ENCODE measurements at places on chromosomes 11 and 22.

DNA sequence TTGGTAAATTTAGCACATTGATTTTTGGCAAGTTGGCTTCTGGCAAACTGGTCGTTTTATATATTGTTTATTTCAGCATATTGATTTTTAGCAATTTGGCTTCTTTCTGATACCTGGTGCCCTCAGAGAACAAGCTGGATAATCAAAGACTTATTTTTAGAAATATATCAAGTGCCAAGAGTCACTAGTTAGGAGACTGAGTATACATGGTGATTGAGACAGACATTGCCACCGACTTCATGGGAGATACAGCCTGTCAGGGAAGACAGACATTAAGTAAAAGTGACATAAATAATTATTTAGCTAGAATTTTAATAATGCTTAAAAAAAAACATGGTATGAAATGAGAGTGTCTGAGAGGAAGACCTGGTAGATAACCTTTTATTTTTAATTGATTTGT lies 242.3 kb upstream of the MTNR1B start:
- DNase-seq, result no peak

GRCh38 chr11:67014343-67014742 lies 8.6 kb upstream of the SYT12 start:
- no peak for DNase-seq

GRCh38 chr11:62012451-62012831 lies 45.0 kb upstream of the FTH1 start:
- DNase-seq, result no peak

DNA sequence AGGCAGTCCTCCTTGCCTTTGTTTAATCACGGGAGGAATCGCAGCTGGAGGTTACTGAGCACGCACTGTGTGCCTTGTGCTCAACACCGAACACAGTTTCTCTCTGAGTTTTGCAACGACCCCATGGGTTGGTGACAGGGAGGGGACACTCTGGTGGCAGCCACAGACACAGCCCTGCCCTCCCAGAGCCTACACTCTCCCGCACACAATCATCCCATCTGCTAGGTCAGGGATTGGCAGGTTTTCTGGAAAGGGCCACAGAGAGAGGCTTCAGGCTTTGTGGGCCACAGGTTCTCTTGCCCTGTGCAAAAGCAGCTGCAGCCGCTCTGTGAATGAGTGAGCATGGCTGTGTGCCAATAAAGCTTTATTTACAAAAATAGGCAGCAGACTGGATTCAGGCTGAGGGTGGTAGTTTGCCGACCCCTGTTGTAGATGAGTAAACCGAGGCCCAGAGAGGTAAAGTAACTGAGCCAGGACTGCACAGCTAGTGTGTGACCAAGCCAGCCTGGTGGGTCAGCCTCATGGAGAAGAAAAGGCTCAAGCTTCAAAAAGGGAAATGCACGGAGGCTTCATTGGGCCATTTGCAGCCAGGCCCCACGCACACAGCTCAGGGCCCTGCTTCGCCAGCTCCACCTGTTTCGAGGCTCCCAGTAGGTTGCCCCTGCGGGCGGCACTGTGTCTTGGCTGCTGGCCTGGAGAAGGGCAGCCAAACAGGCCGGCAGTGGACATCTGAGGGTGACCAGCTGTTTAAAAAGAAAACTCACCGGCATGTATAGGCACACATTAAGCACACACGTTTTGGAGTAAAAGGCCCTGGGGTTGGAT lies 16.3 kb downstream of the LTO1 start:
- DNase-seq, result no peak

GRCh38 chr11:6622261-6623171 lies 3.3 kb upstream of the TPP1 start:
- no peak for DNase-seq

DNA sequence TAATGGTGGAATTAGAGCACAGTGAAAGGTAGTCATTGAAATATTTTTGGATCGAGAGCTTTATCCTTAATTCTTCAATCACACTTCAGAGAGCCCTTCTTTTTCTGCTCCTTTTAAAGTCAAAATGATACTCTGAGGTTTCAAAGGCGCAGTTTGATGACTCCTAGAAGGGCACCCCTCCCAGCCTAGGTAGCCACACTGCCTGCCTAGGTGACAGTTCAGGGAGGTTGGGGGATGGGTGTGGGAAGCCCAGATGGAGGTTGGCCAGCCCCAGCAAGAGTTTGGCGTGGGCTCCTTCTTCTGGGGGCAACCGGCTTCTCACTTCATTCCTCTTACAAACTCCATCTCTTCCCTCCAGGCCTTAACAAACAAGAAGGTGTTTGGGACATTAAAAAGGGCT lies 28.6 kb upstream of the PHF21A start:
- no peak for DNase-seq

- DNase-seq, result no peak
Measured at GRCh38 chr11:116895048-116895757, 57.8 kb upstream of the APOA1 start.

DNA sequence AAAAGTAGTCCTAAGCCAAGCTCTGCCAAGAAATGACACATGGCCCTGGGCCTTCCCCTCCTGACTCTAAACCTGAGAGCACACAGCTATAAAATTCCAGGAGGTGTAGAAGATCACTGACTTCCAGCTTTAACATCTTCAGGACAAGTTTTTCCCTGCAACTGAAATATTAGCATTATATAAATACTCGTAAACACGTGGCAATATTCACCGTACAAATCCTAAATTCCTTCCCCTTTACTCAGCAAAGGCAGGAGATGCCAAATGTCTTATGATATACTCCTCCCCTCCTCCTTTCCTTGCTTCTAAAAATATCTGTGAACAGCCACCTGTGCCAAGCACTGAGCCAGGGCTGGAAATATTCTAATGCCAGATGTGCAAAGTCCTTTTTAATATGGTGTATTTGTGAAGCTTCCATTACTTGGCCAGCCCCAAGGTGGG lies 194.0 kb downstream of the LARGE1 start:
- DNase-seq, result peak; percentile 73

DNA sequence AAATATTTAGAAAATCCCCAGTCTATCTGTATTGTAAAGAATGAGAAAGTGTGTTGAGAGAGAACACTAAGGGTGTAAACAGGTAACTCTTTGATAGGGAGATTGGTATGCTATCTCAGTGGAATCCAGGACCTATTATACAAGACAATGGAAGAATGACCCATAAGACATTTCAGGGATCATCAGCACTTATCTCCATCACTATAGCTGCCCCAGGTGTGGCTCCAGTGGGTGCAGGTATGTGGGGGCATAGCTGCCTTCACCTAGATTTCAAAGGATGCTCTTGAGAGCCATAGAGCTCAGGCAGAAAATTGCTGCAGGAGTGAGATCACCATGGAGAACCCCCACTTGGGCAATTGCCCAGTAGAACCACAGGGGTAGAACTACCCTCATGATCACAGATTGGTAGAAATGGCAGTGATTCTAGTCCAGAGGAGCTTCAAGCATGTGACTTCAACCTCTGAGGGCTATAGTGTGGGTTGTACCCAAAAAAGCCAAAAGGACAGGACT lies 252.3 kb upstream of the TBCEL start:
- no peak for DNase-seq

GRCh38 chr11:65791719-65792213 lies 4.9 kb downstream of the OVOL1 start:
- no peak for DNase-seq

DNA sequence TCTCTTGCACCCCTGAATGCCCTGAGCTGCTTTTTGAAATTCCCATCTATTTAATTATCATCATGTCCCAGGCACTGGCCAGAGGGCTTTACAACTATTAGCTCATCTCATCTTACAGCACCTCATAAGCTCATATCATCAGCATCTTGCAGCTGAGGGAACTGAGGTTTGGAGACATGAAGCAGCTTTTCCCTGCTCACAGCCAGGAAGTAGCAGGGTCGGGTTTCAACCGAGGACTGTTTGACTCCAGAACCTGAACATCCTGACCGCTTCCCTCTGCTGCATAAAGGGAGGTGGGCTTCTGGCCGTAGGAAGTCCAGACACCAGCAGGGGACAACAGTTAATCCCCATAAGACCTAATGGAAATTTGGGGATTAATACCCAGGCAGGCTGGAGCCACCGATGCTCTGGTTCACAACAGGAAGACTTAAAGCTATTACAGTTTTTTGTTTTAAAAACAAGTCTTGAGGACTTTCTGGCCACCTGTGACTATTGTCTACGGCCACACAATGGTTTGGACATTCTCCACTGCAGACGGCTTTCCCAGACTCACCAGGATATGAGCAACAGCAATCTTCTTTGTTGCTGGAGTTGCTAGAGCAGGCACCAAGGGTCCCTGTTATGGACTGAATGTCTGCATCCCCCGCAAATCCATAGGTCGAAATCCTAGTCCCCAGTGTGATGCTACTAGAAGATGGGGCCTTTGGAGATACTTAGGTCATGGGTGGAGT lies 47.4 kb downstream of the CHST1 start:
- no peak for DNase-seq

- no peak for DNase-seq
Measured at GRCh38 chr11:57772562-57772961, 11.0 kb downstream of the CTNND1 start.

GRCh38 chr11:110735455-110736170 lies 23.4 kb upstream of the ARHGAP20 start:
- no peak for DNase-seq

DNA sequence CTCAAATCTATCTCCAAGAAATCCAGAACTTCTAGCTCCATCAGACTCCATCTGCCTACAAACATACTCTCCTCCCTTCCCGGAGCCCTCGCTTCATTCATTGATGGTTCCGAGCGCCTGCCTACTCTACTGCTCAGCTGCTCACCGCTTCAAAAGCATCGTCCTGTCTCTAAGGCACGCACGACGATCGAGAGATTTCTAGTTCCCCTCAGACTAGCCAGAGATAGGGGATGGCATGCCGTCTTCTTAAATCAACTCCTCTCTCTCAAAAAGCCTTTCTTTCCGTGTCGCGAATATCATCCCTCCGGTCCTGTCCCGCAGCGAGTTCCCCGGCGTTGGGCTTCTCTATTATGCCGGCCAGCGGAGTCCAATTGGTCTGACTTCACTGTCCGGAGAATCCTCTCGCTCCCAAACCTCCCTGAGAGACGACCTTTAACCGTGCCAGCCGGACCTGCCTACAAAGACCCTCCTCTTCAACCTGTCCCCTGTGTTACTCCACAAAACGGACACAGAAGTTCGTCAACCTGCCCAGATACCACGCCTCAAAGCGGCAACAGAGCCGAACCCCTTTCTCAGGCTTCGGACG lies 592 bp downstream of the EEF1G start:
- DNase-seq, result no peak

DNA sequence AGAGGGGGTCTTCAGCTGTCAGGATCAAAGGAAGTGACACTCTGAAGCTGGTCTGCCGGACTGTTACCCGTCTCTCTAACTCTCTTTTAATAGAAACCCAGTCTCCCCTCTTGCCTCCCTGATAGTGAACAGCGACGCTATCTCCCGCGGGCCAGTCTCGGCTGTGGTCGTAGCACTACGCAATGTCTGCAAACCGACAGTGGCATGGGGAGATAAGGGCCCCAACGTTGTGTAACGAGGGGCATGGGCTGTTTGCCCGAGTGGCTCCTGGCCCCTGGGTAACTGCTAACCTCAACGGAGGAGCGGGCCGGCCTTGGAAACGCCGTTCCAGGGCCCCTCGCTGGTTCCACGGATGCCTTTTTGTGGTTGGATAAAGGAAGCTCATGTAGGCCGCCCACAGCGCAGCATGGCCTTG lies 23.3 kb downstream of the ZBTB16 start:
- no peak for DNase-seq

DNA sequence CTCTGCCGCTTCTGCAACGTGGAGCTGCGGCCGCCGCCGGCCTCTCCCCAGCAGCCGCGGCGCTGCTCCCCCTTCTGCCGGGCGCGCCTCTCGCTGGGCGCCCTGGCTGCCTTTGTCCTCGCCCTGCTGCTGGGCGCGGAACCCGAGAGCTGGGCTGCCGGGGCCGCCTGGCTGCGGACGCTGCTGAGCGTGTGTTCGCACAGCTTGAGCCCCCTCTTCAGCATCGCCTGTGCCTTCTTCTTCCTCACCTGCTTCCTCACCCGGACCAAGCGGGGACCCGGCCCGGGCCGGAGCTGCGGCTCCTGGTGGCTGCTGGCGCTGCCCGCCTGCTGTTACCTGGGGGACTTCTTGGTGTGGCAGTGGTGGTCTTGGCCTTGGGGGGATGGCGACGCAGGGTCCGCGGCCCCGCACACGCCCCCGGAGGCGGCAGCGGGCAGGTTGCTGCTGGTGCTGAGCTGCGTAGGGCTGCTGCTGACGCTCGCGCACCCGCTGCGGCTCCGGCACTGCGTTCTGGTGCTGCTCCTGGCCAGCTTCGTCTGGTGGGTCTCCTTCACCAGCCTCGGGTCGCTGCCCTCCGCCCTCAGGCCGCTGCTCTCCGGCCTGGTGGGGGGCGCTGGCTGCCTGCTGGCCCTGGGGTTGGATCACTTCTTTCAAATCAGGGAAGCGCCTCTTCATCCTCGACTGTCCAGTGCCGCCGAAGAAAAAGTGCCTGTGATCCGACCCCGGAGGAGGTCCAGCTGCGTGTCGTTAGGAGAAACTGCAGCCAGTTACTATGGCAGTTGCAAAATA lies 816 bp downstream of the PDE3B start:
- DNase-seq, result peak; percentile 42

DNA sequence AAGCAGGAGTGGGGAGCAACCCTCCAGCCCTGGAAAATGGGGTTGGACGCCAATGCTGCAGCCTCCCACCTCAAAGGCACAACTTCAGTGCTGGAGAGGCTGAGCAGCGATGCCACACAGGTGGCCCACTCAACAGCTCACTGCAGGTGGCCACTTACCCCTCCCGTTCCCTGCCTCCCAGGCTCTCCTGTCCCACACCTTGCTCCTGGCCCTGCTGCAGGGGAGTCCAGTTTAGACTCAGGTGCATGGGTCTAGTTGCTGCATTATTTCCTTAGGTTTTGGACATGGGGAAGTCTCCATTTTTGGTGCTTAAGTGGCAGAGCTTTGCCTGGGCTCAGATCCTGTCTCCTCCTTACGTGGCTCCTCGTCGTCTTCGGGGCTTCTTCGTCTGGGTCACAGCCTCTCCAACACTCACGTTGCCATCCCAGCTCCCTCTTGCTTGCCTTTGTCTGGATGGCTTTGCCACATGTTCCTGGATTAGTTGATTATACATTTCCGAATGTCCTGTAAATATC lies 898.3 kb downstream of the BRD1 start:
- no peak for DNase-seq

GRCh38 chr11:118628031-118628430 lies 20.6 kb downstream of the PHLDB1 start:
- no peak for DNase-seq

DNA sequence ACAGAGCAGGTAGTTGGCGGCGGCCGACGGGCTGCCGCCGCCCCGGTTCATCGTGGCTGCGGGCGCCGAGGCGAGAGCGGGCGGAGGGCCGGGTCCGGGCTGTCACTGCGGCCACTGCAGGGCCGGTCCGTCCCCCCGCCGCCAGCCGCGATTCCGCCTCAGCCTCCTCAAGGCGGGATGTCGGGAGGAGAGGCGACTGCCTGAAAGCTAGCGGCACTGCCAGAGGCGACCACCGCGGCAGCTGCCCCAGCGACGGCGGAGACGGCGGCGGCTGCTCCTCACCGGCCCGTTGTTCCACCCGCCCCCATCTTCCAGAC lies 234 bp downstream of the SESN3 start:
- no peak for DNase-seq

- no peak for DNase-seq
Measured at GRCh38 chr22:43473031-43473430, 61.2 kb downstream of the MPPED1 start.
